NCI-H460 (cell line): ENCODE measurements at places on chromosomes 2 and 18.

DNA sequence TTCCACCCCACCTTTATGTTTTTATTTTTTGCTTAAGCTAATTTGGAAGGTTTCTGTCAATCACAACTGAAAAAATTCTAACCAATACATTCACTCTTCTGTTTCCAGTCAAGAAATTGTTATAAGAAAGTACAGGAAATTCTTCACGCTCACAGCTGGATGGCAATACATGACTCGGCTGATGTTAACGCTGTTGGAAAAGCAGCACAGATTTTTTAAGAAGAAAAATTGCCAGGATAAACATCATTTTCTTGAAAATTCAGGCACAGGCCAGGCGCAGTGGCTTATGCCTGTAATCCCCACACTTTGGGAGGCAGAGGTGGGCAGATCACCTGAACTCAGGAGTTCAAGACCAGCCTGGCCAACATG is 46.1 kb downstream of the STPG4 start:
- DNase-seq, result no peak

GRCh38 chr18:9478545-9478944 is 3.2 kb downstream of the RALBP1 start:
- no peak for DNase-seq

DNA sequence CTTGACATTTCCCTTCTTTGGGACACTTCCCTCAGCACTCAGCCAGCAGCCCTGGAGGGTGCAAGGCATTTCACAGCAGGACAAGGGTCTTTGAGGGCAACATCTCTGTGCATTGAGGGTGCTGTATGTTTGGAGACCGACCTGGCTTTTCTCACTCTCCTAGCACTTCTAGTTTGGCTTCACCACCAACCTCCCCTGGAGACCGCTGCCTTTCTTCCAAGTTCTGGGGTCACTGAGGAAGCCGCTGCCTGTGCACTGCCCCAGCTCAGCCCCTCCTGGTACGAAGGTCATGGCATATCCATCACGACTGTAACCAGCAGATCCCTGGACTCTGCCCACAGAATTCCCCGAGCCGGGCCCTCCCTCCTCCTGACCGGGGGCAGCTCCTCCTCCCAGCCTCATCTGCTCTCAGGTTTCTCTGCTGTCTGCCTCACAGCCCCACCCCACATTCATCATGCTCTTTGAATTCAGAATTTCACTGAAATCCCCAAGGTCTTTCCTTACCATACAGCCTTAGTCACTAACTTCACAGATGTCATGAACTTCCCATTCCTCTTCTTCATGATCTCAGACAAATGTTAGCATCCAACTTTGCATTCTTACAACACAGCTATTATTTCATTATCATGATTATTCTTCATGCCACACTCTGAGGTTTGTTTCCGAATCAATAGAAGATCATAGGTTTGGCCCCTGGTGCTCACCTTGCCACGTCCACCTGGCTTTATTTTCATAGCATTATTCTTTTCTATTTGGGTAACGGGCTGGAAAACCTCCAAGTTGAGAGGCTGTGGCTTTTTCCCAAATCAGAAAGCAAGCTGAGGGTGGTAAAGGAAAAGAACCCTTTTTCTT is 113.0 kb upstream of the COPS8 start:
- no peak for DNase-seq

- no peak for DNase-seq
Observed at GRCh38 chr2:168567836-168568235, 111.8 kb downstream of the CERS6 start.
